Left renal pelvis (tissue), 4 donors: ENCODE measurements at places on chromosomes 13 and 19.

- DNase-seq: no peak
Observed at GRCh38 chr13:50437252-50437651, 406.2 kb downstream of the DLEU7 start.

- no peak for DNase-seq
Observed at GRCh38 chr13:51330791-51331190, 8.7 kb upstream of the SERPINE3 start.

DNA sequence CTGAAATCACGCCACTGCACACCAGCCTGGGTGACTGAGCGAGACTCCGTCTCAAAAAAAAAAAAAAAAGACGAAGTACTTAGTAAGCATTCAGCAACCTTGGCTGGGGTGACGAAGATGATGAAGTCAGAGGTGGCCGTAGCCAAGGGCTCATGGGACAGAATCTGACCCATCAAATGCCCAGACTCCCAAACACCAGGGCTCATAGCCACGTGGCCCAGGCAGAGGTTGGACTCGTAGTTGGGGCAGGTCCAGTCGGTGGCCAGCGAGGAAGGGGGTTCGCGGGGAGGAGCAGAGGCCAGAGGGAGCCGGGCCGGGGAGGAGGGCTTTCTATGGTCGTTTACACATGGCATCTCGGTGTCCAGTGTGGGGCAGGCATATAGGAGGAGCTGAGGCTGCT is 52.1 kb upstream of the EHD2 start:
- DNase-seq: no peak

DNA sequence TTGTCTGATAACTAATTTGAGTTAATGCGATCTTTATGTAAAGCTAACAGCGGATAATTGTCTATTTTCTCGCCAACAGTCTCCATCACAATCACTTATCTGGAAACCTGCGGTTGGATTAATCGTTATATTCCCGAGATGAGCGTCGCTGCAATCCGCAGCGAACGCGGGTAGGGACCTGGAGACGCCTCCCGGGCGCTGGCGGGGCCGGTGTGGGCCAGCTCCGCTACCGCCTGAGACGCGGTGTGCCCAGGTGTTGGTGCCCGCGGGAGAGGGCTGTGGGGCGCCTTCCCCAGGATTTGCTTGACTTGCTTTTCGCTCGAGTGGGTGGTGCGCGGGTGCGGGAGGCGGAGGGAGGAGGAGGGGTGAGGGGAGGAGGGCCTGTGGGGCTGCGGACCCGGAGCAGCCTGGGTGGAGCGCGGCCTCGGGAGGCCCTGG is 38.3 kb downstream of the SOX1 start:
- DNase-seq: no peak

DNA sequence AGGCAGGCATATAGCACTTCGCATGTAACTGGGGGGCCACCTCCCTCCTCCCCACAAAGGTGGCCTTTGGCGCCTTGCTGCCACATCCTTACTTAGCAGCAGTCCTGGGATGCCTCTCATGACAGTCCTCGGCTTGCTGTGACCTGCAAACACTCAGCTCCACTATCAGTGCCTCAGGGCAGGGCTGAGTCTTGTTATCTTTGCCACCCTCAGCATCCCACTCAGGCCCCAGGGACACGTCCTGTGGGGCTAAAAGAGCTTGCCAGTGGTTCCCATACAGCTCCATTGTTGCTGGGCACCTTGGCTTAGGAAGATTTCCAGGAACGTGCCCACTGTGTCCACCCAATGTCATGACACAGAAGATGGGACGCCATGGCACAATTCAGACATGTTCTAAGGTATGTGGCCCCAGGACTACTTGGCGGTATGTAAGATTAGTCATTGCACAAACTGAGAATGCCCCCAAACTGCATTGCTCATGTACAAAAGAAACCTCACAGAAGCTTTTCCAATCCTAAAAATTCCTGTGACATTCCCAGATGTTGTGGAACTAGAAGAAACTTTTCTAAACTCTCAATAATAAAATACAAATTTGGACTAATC is 16.3 kb downstream of the DOCK9 start:
- no peak for DNase-seq

- DNase-seq: no peak
Observed at GRCh38 chr19:52567921-52568320, 2.2 kb upstream of the ZNF701 start.

GRCh38 chr19:30076751-30077670 is 135.0 kb downstream of the URI1 start:
- no peak for DNase-seq

DNA sequence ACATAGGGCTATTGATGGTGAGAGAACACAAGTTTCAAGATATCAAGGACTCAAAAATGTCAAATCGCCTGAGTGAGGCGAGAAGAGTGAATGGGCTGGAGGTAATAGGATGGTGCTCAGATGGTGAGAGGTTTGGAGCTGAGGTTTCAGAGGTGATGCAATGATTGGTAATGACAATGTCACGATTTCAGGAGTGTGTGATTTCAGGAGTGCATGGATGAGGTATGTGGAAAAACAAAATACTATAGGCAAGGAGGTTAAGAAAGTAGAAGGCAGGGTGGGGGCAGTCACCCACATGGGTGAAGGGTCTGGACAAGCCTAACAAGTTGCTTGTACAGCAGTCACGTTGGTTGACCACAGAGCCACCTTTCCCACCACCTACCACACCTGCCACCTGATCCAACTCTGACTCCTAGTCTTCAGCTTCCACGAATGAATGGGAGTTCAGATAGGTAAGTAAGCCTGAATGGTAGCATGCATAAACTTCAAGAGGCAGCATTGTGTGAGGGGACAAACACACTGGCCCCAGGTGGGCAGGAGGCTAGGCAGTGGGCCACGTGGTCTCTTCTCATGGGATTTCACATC is 71.5 kb downstream of the RUBCNL start:
- DNase-seq: no peak

DNA sequence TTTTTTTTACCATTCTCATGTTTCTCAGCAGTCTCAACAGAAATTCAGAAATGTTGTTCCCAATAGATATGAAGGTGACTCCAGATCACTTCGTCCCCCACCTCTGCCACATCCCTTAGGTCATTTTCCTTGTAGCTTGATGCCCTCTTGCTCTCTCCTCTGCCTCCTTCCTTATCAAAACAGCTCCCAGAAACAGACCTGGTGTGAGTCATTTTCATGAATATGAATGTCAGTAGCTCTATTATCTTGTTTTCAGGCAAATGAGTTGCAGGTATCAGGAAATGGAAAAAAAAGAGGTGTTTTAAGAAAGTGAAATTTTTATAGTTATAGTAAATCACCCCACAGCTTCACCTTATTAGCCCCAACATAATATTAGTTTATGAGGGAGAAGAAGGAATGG is 539.3 kb downstream of the SUCLA2 start:
- no peak for DNase-seq

- DNase-seq: no peak
Observed at GRCh38 chr13:107069108-107069776, 501.3 kb upstream of the ARGLU1 start.

- DNase-seq: no peak
Observed at GRCh38 chr13:76245920-76246319, 609.8 kb downstream of the LMO7 start.

DNA sequence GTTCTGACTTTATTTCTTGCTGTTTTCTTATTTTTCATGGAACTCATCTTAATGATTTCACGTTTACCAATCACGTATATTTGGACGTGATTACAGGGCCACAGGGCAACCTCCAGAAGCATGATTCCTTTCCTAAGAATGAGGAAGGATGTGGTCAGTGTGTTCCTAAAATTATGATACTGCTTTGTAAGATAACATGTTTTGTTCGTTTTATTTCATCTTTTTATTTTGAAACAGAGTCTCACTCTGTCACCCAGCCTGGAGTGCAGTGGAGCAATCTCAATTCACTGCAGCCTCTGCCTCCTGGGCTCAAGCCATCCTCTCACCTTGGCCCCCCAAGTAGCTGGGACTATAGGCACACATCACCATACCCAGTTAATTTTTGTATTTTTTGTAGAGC is 24.8 kb upstream of the LAIR1 start:
- no peak for DNase-seq

DNA sequence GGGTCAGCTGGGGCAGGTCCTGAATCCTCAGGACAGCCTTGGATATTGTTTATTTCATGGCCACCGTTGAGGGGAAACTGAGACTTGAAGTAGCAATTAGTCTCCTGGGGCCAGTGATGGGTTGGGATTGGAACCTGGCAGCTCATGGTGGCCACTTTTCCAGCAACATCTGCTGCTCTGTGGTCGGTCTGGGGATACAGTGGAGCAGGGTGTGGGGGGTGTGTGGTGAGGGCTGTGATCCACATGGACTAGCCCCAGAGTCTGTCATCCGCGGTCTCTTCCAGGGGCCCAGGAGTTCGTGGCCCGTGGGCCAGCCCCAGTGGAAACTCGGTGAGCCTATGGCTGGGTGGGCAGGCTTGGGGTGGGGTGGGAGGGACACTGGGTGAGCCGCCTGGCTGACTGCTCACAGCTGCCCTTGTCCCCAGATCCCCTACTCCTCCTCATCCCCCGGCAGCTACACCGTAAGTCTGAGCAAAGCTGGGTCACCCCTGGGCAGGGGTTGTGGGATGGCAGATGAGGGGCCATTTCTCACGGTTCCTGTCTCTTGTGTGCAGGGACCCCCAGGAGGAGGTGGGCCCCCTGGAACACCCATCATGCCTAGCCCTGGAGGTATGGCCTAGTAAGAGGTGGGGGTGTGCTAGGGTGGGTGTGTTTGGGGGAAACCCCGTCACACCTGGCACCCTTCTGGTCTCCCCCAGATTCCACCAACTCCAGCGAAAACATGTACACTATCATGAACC is 5.5 kb downstream of the ISYNA1 start:
- no peak for DNase-seq

- DNase-seq: no peak
Observed at GRCh38 chr19:50380137-50380536, 3.9 kb downstream of the NR1H2 start.
